CD4-positive, alpha-beta T cell treated with Interleukin-4 for 1 hour (primary cell): ENCODE measurements at places on chromosomes 5 and 9.

DNA sequence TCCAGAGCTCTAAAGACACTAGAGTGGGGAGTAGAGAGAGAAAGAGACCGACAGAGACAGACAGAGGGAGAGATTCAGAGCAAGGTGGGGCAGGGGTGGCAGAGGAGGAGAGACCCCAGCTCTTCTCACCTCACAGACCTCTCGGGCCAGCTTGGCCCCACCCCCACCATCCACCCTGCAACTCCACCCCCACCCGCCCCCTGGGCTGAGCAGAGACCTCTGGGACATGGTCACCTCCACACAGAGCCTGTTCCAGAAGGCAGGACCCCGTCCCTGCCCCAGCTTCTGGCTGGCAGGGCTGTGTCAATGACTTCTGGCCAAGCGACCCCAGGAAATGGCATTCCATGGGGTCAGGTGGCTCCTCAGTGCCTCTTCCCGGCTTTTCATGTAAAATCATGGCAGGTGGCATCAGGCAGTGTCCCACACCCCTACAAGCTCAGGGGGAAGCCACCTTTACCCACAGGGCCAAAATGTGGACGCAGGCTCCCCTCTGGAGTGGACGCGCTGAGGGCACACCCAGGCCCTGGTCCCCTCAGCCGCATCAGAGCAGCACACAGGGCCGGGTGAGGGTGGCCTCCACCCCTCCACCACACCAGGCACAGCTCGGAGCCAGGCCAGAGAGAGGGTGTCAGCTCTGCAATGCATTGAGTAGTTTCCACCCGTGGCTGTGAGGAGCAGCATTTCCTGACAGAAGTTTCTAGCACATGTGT is 131.2 kb upstream of the LPCAT1 start:
- DNase-seq, result no peak

DNA sequence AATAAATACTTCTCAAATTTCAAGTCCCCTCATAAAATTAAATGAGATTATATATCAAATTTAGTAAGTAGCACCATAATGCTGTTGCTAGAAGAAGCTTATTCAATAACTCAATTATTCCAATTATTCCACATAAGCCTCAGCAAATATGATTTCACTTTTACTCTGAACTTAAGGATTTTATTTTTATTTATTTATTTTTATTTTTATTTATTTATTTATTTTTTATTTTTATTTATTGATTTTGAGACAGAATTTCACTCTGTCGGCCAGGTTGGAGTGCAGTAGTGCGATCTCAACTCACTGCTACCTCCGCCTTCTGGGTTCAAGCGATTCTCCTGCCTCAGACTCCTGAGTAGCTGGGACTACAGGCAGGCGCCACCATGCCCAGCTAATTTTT is 1308.3 kb upstream of the CDH9 start:
- DNase-seq, result no peak

GRCh38 chr5:125190232-125191087 is 444.0 kb upstream of the ZNF608 start:
- DNase-seq, result no peak

GRCh38 chr5:75611311-75612225 is at the start of gene ANKDD1B:
Gene ANKDD1B, plus strand, starts transcription at chr5:75611453. Its CDS starts 182 bp downstream, at chr5:75611635.
- DNase-seq, result no peak

- no peak for DNase-seq
Measured at GRCh38 chr5:141319202-141319601, 1.4 kb downstream of the TAF7 start.

DNA sequence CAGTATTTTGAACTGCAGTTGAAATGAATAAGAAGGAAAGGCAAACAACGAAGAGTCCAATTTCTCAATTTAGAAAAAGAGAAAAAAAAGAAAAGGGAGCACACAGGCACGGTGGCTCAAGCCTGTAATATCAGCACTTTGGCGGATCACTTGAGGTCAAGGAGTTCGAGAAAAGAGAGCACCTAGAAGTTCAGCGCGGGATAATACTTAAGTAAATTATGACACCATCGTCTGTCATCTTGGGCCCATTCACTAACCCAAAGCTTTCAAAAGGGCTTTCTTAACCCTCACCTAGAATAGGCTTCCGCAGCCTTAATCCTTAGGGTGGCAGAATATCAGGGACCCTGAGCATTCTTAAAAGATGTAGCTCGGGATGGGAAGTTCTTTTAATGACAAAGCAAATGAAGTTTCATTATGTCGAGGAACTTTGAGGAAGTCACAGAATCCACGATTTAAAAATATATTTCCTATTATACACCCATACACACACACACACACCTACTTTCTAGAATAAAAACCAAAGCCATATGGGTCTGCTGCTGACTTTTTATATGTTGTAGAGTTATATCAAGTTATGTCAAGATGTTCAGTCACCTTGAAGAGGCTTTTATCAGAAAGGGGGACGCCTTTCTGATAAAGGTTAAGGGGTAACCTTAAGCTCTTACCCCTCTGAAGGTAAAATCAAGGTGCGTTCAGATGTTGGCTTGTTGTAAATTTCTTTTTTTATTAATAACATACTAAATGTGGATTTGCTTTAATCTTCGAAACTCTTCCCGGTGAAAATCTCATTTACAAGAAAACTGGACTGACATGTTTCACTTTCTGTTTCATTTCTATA is 602 bp upstream of the CD274 start:
- DNase-seq, result no peak

- no peak for DNase-seq
Measured at GRCh38 chr9:107485458-107486043, 4.0 kb downstream of the KLF4 start.

- no peak for DNase-seq
Measured at GRCh38 chr5:112339761-112340160, 79.3 kb downstream of the EPB41L4A start.

DNA sequence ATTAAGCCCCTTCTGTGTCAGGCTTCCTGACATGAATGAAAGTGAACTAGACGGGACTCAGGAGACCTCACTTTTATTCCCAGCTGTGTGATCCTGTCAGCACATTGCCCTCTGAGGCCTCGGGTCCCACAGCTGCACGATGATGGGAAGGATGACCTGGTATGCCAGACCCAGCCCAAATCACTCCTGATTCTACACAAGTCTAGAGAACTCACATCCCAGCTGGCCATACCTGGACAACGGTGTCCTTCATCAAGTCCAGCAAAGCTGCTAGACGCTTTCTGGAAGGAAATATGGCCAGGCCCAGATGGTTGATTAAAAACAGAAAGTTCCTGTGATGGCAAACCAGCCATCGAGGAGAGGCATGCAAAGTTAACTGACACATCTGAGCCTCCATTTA is 118.0 kb upstream of the FSTL4 start:
- DNase-seq, result no peak
